ENCODE measurements at places on chromosomes 3 and 15.

- DNase-seq = no peak
These were observed 816.4 kb downstream of the ROBO1 start for GRCh38 chr3:78951342-78951945.

DNA sequence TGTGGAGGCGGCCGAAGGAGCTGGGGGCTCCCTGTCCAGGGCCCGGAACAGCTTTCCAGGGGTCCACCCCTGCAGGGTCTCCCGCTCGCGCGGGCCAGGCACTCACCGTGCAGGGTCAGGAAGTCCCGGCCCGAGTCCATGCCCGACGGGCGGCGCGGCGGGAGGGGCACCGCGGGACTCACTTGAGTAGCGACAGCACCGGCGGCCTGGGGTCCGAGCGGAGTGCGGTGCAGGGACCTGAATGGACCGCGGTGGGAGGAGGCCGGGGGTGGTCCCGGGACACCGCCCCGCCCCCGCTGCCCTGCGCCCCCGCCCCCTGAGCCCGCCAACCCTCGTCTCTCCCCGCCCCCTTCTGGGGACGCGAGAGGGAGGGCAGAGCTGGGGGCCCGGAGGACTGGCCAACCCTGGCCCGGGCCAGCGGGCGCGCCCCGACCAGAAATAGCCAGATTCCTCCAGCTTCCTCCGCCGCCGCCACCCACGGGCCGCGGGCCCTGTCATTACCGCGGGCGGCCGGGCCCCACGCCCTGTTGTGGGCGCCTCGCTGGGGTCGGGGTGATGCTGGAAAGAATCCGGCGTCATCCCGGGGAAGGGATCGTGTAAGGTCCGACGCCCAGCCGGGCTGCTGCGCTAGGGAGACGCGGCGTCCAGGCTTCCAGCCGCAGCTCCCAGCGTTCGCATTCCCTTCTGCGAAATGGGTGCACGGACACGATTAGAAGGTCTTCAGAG lies at the start of gene PLCD1:
Gene PLCD1, minus strand, starts transcription at position 243 of the 726 bp plus-strand sequence. Its CDS starts 103 bp downstream, at position 140.
- DNase-seq = no peak

DNA sequence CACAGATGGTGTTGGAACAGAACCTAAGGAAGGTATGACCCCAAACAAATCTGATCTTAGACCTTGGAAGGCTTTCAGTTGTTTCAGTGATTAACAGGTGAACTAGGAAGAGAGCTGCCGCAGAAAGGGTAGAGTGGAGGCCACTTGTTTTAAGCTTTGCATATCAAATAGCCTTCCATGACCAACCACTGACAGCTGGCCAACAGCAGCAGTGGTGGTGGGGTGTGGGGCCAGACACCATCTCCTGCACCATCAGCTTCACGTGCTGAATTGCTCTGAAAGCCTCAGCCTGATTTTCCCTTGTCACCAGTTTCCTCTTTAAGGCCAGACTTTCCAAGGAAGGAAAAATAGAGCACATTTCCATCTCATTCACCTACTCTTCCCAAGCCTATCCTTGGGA lies 16.6 kb upstream of the OSBPL11 start:
- no peak for DNase-seq

GRCh38 chr3:72488738-72489035 lies 359.6 kb downstream of the SHQ1 start:
- no peak for DNase-seq

DNA sequence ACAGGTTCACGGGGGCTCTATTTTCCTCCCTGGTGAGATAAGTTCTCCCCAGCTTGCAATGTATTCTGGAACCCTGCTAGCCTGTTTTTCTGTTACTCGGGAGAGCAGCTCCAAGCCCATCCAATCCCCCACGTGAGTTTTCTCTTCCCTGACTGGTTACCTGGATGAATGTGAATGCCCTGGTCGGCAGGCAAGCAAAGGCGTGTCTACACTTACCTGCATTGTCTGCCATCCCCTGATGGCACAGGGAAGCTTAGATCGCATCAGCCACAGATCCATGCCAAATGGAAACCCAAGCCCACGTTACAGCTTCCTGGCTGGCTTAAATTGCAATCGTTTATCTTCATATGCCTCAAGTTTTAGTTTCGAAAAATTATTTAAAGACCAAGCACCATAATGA lies 149.9 kb downstream of the FOXP1 start:
- no peak for DNase-seq

GRCh38 chr15:59419170-59419569 lies 18.8 kb upstream of the FAM81A start:
- no peak for DNase-seq

- no peak for DNase-seq
These were observed 51.2 kb upstream of the ULK4 start for GRCh38 chr3:42012935-42013690.

- no peak for DNase-seq
These were observed 34.0 kb upstream of the ACTL6A start for GRCh38 chr3:179528772-179529171.

- DNase-seq = no peak
These were observed 126.0 kb downstream of the MYLK start for GRCh38 chr3:123758081-123758564.

GRCh38 chr3:3177861-3178497 lies 1.5 kb downstream of the CRBN start:
- DNase-seq = no peak

- no peak for DNase-seq
These were observed 3.0 kb downstream of the ADAMTS9 start for GRCh38 chr3:64684715-64685261.

GRCh38 chr3:9405756-9406155 lies 8.3 kb downstream of the SETD5 start:
- no peak for DNase-seq

- no peak for DNase-seq
These were observed 260.5 kb upstream of the ZPLD1 start for GRCh38 chr3:102174312-102174712.

DNA sequence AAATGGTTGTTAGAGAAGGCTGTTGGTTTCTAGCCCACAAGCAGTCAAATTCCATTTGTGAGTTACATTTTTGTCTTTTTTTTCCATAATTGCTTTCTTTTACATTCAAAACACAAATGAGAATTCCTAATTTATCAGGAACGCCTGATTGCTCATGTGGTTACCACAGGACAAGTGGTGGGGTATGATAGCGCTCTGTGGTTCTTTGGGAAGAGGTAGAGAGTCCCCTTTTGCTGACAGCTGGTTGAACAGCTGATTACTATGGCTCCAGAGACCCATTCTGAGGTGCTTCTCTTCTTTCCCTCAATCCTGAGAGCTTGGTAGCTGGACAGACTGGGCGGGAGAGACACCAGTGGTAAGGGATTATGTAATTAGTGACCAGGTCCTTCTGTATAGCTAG lies 24.4 kb downstream of the CNOT10 start:
- DNase-seq = no peak

- no peak for DNase-seq
These were observed 7.4 kb downstream of the APPL1 start for GRCh38 chr3:57234613-57235575.

- no peak for DNase-seq
These were observed 217.0 kb downstream of the PDCD6IP start for GRCh38 chr3:34015204-34016142.

- DNase-seq = no peak
These were observed 278.9 kb downstream of the MECOM start for GRCh38 chr3:169384573-169384972.

- DNase-seq = no peak
These were observed 139.2 kb upstream of the ROPN1 start for GRCh38 chr3:124131158-124131557.

DNA sequence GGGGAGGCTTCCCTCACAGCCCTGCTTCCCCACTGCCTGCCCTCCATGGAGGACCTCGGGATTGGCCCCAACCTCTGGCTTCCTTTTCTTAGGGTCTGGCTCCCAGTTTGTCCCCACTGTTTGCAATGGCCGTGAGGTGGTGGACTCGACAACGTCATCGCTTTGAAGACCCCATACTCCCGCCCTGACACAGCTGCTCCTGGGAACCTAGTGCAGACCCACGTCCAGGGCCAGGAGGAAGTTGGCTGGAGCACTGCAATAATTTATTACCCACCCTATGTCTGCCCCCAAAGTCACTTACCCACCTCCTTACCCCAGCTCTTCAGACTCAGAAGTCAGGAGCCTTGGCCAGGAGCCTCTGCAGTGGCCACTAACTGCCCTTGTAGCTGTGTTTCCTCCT lies 11.1 kb downstream of the GRM2 start:
- no peak for DNase-seq

- DNase-seq = no peak
These were observed 309.1 kb upstream of the ICE2 start for GRCh38 chr15:60787837-60788691.

- DNase-seq = peak; percentile 35
These were observed 36.8 kb downstream of the ATP1B3 start for GRCh38 chr3:141913150-141913811.

GRCh38 chr3:129330409-129330808 lies 51.7 kb downstream of the HMCES start:
- no peak for DNase-seq

DNA sequence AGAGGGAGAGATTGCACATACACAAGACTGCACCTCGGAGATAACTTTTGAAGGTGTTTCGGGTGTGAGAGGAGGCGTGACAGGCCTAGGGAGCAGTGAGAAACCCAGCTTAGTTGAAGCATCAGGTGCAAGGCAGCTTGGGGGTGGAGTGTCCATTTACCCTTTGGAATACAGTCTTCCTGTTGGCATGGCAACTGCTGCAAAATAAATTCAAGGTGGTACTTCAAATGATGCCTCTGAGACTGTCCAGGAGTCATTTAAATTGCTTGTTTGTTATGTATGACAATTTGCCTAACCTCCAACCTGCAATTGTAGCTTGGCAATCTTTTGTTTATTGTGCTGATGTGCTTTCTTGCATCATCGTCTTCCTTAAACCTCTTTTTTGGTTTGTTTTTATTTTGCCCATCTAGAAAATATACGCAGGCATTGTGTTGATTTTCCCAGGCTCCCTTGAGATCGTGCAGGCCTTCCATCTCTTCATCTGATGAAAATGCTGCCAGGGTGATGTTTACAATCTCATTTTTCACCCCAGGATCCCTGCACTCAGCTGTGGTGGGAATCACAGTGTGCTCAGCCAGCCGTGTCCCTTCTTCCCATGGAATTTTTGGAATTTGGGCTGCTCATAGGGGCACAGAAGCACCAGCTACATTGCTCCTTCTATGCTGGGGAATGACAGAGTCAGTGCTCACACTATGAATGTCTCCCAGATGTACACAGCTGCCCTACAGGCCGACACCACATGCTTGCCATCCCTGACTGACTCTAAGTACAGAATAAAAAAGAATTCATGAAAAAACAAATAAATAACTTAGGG lies 583.1 kb upstream of the CFAP20DC start:
- DNase-seq = no peak

DNA sequence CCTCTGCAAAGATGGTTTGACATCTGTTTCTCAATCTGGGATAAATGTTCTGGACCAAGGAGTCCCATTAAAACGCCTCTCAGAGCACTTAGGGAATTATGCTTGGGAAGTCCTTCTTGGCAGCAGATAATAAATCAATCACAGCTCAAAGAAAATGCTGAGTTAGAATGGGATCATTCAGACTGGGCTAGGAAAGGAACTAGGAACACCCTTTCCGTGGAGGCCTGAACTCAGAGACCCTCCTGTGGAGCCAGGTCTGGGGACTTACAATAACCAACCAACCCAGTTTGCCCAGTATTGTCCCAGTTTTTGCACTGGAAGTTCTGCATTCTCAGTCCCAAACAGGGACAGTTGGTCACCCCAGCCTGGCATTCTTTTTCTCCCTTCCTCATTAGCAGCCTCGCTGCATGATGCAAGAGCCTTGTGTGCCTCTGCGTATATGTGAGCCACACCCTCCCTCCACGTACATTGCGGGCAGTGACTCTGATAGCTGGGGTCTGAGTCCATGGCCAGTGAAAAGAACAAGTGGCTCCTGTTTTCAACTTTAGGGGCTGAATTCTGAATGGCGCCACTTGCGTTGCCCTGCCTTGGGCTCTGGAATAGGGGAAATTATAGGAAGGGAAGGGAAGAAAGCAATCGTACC lies 88.7 kb downstream of the SEMA5B start:
- DNase-seq = no peak

DNA sequence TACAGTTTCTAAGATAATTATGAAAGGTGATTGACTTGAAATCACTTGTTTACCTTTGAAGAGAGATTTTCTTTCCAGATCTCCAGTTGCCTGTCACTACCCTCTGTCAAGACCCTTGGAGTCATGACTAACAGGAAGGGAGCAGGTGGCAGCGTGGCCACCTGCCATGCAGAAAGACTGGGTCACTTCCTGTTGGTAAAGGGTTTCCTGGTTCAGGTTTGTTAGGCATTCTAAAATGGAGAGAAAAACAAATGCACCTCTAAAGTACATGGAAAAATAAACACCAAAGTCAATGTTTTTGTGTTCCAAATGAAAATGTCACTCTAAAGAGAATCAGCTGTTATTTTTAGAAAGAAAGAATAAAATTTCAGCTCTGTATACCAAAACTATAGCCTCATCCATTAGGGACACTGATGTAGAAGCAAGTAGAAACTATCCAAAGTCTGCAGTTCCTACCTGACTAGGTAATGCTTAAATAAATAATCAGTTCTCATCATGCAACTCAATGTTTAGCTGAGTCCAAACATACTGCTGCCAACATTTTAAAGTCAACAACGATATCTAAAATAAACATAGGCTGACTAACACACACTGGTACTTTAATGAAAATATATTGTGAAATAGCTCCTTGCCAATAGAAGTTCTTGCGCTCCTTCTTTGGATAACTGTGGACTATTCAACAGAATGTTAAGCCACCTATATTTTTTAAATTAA lies 23.9 kb upstream of the TM4SF1 start:
- DNase-seq = no peak

DNA sequence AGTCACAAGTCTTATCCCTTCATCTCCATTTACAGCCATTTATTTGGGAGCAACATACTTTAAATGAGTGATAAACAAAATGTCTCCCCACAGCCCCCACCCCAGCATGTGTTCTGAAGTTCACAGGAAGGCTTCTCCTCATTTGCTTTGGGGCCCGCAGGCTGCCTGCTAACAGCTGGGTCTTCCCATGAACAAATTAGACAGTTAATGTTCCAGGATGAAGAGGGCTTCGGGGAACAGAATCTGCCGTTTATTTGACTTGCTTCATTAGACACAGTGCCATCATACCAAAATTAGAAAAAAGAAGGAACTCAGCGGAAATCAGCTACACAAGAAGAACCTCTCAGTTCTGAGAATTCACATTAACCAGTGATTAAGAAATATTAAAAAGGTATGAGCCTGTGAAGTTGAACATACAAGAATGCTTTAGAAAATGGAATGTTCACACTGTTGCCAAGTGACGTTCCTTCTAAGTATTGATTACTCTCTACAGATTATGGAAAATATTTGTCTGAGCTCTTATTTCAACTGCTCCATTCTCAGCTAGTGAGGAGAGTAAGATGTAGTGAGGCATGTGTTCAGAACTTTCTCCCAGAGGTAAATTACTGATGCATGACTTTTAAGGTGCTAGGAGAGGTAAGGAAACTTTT lies 107.5 kb upstream of the THBS1 start:
- DNase-seq = no peak

All from fibroblast of skin of left quadriceps (primary cell).